HS-5 (cell line): ENCODE measurements at places on chromosomes 13 and 19.

DNA sequence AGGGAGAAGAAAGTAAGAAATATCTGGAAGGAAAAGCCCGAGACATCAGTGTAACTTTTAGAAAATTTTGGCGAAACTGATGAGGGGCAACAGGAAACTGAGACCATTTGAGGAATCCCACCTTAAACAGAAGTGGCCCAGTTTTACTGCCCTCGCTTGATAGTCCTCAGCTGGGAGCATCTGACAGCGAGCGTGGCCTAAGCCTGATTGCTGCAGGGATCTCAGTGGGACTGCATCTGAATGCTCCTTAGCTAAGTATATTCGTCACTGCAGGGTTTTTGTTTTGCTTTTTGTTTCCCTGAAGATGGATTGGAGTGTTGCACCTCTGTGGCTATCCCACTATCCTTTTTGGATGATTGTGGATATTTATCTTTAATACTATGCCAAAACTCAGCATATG is 262.7 kb upstream of the KLHL1 start:
- no peak for DNase-seq

DNA sequence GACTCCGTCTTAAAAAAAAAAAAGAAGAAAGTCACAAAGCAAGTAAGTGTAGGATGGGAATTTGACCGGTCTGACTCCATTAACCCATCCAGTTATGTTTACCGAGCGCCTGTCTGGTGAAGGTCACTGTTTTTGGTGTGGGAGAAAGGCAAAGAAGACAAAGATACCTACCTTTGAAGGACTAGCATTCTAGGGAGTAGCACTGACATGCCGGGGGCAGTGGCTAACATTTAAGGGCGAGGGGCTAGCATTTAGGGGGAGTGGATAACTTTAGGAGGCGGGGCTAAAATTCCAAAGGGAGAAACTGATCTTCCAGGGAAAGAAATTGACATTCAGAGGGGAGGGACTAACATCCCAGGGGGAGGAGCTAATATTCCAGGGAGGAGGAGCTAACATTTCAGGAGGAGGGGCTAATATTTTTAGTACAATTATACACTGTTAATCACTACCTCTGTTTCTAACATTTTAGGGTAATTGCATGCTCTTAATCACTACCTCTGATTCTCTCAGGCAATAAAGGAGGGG is 8.7 kb downstream of the GPR32 start:
- DNase-seq = no peak

DNA sequence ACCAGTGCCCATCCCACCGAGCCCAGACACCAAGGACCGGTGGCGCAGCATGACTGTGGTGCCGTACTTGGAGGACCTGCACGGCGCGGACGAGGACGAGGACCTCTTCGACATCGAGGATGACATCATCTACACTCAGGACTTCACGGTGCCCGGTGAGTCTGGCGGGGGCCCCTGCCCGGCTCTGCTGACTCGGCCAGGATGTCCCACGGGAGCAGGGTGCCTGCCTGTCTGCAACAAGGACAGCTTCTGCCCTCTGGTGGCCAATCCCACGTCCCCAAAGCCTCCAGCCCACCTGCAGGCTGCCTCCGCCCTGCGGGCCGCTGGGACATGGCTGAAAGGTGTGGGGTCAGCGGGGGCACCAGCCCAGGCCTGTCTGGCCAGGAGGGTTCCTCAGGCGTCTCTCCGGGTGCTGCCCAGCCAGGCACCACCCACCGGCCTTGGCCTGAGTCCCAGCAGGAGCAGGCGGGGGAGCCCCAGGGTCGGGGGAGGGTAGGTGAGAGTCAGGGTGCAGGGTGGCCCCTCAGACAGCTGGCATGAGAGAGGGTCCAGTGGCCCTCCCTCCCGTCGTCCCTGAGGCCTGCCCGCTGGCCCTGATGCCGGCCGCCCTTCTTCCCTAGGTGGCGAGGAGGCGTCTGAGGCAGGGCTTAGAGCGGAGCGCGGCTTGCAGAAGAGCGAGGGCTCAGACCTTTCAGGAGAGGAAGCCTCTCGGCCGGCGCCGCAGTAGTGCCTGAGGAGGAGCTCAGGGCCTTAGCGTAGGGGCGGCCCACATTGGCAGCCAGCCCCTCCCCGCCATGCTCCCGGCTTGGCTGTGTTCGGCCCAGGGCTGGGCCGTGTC is 14.6 kb downstream of the CBARP start:
- DNase-seq = no peak

DNA sequence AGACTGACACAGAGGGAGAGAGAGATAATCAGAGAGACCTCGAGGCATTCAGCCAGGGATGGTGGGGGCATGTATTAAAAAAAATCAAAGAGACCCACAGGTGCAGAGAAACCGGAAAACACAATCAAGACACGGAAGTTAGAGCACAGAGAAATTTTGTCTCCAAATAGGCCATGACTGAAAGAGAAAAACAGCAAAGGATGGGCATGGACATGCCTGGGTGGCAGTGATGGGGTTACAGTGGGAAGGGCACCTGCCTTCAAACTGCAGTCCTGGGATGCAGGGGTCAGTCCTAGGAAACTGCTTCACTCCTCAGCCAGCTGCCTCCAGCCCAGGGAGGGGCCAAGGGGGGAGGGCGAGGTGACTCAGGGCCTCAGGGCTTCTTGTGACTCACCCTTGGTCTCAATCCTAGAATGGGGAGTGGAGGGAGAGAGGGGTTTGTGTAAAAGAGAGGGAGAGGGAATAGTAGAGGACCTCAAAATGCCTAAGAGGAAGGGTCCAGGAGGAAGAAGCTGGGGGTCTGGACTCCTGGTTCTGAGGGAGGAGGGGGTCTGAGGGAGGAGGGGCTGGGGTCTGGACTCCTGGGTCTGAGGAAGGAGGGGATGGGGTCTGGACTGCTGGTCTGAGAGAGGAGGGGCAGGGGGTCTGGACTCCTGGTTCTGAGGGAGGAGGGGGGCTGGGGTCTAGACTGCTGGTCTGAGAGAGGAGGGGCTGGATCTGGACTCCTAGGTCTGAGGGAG is 3.6 kb upstream of the KCNN4 start:
- peak; percentile 62 for DNase-seq

DNA sequence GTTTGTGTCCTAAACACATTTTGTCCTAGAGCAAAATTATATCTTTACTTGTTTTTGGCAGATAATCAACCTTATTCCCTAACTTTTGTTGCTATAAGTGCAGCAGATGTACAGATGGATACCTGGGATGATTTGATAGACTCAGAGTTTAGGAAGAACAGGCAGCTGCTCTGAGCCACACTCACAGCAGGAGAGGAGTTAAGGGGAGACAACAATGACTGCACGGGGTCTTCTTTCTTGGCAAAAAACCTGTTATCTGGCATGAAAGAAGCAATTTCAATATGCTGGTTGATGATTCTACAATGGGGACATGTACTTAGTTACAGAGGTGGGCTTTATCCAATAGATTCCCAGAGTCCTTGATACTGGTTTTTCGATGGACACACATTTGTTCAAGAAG is 258.9 kb upstream of the PCDH9 start:
- DNase-seq = no peak

DNA sequence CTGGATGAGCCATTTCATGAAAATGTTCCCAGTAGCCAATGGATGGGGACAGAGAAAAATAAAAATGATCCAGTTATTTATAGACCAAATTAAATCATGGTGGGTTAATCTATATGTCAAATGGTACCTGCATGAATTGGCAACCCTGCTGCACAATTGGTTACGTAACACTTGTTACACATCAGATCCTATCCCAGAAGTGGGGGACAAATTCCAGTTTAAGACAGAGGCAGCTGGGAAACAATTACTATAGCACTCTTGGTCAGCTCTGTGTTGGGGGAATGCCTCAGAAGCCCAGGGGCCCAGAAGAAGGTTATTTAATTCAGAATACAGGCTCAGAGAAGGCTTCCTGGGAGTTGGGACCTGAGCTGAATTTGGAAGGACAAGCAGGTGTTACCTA is 81.1 kb upstream of the FLT1 start:
- DNase-seq = no peak

DNA sequence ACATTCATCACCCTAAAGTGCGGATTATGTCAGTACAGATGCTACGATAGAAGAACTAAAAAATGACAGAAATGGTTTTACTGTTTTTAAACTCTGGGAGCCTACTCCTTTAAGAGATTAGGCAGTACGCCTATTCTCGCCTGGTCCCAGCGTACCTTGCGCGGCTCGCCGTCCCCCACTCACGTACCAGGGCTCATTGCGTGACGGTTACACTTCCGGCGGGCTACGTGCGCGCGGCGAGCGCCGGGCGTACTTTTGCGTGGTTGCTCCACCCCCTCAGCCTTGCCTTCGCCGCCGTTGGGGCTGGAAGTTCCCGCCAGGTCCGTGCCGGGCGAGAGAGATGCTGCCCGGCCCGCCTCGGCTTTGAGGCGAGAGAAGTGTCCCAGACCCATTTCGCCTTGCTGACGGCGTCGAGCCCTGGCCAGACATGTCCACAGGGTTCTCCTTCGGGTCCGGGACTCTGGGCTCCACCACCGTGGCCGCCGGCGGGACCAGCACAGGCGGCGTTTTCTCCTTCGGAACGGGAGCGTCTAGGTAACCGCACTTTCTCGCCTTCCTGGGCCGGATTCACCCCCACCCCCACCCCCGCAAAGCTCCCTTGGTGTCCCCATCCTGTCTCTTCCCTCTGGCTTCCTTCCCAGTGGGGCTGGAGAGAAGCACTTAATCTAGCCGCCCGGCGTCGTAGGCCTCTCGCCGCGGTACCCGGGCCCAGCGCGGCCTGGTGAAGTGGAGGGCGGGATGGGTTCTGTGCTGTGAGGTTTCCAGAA is at the start of gene NUP58:
Gene NUP58, plus strand, starts transcription at position 279 of the 767 bp plus-strand sequence. Its CDS starts 149 bp downstream, at position 428.
- peak; percentile 44 for DNase-seq

GRCh38 chr19:43726736-43727592 is 11.1 kb downstream of the IRGC start:
- DNase-seq = no peak

- no peak for DNase-seq
These were observed 7.6 kb upstream of the TSPAN16 start for GRCh38 chr19:11288349-11288748.
